ENCODE measurements at places on chromosomes 5 and 9. TPM values are rescaled to one million over a fixed set of nuclear protein-coding genes. Genes with fewer than 3 reads are reported as not detected.

Gene PCSK5
- 11.2 TPM for total RNA-seq

GRCh38 chr9:104863180-104863883, 64.6 kb downstream of the ABCA1 start:
- peak; percentile 37 for DNase-seq

- no peak for DNase-seq
Observed at GRCh38 chr5:45639040-45639439, 57.1 kb downstream of the HCN1 start.

- no peak for DNase-seq
Observed at GRCh38 chr9:26170190-26170589, 491.9 kb upstream of the TUSC1 start.

- DNase-seq, result no peak
Observed at GRCh38 chr5:27252911-27253310, 214.5 kb upstream of the CDH9 start.

DNA sequence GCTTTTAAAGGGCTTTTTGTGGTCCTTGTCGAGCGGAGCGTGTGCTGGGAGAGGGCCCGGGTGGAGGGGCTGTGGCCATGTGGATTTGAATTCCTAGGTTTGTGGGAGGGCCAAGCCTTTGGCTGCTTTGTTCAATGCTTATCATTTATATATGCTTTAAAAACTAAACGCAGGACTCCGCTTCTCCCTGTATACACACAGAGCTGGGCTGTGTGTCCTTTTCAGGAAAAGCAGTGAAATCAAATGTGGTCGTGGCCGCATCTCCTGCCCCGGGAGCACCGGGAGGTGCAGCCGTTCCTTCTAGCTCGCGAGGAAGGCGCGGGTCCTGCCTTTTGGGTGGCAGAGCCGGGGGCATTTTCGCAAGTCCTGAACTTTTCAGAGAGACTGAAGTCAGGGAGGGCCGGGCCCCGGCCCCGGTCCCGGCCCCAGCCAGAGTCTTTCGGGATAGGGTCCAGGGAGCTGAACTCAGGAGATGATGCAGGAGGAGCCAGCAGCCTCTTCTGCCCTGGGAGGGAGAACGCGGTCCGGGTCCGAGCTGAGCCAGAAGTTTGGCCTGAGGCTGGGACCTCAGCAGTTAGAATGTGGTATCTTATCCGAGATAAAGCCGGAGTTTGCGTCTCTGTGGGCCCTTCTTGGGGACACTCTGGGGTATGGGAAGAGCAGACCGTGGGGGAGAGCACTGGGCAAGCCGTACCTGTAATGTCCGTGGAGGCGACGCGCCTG, 158.8 kb downstream of the C9orf152 start:
- no peak for DNase-seq

GRCh38 chr5:172485511-172486202, 31.3 kb upstream of the SH3PXD2B start:
- no peak for DNase-seq

DNA sequence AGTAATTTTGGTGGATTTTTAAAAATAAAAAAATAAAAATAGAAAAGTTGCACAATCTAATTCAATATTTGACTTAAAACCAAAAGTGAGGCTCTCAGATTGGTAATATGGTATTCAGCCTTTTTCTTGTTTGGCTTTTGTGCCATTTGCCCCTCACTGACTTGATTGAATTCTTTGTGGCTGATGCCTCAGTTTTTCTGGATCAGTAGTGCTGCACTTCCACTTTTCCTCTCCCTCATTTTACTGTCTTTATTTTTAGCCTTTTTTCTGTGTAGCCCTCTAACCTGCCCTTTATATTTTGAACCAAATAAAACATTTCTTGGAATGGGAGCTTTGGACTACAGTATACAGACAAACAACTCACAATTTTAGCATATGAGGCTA, 3.8 kb upstream of the MSMP start:
- DNase-seq, result no peak

Gene HMMR
- total RNA-seq, result not detected

Gene TNC
- total RNA-seq, result 1.6 TPM

Gene SLC6A18
- not detected for total RNA-seq

DNA sequence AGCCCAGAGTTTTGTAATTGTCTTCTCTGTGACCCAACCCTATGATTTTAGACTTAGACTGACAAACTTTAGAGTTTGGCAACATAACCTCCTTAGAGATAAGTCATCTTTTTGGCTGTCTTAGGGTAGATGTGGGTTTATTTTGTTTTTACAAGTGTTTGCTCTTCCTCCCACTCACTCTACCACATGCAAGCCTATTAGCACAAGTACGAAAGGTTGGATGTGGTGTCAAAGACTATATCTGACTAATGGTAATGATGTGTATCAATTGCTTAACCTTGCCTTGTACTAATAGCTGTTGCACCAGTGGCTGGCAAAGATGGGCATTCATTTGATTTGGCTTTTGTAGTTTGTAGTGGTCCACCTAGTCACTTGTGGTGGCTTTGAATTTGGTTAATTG, 46.5 kb downstream of the SLC25A46 start:
- no peak for DNase-seq
